ENCODE measurements at places on chromosomes 2 and 18.

GRCh38 chr2:134866498-134867099, 28.2 kb downstream of the ACMSD start:
- DNase-seq = no peak

DNA sequence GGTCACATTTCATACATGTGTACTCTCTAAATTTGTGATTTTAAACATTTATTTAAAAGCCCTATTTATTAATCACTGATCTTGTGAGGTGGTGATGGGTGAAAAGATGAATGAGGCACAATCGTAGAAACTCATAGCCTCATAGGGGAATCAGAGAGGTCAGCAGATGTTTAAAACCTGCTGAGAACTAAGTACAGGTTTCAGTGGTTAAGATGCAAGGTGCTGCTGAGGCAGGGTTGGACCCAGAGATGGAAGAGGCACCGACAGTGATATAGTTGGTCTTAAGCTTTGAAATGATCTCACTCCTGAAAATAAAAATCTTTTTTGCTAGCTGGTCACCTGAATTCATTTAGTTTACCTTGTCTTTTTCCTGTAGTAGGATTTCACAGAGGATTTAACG, 49.6 kb downstream of the LINC00305 start:
- DNase-seq = no peak

DNA sequence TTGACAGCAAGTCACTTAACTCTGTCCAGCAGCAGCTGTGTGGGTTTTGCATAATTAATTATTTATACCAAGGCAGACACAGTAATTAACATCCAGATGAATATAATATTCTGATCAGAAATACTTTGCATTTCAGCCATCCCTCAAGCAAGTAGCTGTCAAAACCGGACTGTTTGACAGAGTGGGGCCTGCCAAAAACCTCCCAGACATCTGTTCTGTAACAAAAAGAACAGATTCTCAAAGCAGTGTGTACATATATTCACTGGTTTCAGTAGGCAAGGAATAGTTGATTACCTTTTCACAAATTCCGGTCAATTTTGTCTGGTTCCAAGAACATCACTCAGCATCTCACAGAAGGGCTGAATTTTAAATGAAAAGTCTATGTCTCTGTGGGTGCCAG, 291.6 kb downstream of the CMPK2 start:
- DNase-seq = no peak

DNA sequence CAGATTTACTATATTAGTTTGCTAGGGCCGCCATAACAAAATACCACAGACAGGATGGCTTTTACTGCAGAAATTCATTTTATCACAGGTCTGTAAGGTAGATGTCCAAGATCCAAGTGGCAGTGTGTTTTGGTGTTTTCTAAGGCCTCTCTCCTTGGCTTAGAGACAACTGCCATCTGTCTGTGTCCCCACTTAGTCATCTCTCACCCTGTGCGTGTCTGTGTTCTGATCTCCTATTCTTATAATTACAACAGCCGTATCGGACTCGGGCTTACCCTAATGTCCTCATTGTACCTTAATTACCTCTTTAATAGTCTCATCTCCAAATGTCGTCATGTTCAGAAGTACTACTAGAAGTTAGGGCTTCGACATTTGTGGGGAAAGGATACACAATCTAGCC, 362.3 kb upstream of the CDH19 start:
- DNase-seq = no peak

DNA sequence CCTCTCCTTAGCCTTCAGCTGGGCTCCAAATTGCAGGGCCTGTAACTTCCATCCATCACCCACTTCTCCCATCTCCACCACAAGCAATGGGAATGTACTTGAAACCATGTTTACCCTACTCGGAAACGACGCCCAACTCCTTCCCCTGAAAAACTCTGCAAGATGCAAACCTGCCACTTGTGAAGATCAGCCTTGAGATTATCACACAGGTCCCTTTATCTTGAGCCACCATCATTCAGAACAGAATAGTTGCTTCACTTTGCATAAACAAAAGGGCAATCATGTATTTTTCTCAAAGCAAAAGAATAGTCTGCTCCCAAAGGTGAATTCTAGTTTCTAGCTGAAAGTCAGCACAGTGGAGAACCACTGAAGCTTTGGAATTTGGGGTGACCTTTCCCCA, 75.8 kb downstream of the TNFRSF11A start:
- no peak for DNase-seq

- no peak for DNase-seq
Observed at GRCh38 chr2:101675512-101675911, 22.0 kb upstream of the MAP4K4 start.

DNA sequence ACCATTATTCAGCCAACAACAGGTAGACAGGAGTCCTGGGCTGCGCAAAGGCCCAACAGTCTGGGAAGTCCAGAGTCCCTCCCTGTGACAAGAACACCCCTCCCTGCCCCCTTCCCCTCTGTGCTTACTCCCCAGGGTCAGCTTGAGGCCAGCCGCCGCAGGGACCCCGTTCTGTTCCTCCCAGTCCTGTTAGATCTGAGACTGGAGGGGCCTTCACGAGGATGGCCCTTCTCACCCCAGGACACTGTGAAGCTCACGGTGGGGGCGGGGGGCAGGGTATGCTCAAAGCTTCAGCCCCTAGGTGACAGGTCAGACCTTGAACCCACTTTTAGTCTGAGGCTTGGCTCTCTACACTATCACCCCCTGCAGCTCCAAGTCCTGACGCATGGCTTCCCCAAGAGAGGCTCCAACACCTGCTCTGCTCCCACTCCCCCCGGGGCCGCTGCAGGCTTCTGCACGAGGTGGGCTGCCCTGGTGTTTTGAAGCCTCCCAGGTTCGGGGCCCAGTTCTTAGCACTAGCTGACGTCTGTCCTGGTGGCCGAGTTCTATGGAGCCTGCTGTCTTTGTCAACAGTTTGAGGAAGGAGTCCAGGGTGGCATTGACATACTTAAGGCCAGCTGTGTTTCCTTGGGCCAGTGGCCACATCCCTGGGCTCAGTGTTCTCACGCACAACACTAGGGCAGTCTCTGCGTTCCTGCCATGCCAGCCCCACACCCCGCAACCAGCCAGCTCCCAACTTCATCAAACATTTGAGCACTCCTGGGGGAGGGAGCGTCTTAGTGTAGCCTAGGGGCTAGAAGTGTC, 37.2 kb upstream of the HPCAL1 start:
- no peak for DNase-seq

DNA sequence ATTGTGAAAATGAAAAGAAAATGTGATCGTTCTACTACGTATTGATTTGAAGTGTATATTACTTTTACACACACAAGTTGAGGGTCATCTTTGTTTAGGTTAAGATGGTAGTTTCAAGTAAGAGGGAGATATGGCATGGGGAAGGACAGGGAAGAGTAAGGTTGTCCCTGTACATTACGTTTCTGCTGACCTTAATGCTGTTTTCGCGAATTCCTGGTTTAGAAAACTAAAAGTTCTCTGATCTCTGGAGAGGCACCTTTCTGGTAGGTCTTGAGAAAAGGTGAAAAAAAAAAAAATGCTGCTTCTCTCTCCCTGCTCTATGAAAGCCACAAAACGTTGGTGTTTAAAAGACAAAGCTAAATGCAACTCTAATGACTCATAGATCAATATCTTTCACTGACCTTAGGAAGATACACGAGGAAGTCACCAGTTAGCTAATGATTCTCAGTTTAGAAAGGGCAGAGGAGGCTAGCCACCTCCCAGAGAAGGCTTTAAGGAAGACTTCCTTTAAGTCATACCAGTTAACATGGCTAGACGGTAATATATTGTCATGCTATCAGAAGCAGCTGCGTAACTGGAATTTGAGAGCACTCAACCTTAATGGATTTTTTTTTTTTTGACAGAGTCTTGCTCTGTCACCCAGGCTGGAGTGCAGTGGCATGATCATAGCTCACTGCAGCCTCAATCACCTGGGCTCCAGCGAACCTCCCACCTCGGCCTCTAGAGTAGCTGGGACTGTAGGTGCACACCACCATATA, 13.2 kb downstream of the TXNDC2 start:
- no peak for DNase-seq

- DNase-seq = no peak
Observed at GRCh38 chr2:67642046-67642382, 244.9 kb downstream of the ETAA1 start.

- no peak for DNase-seq
Observed at GRCh38 chr2:188645986-188646385, 328.2 kb upstream of the COL3A1 start.

DNA sequence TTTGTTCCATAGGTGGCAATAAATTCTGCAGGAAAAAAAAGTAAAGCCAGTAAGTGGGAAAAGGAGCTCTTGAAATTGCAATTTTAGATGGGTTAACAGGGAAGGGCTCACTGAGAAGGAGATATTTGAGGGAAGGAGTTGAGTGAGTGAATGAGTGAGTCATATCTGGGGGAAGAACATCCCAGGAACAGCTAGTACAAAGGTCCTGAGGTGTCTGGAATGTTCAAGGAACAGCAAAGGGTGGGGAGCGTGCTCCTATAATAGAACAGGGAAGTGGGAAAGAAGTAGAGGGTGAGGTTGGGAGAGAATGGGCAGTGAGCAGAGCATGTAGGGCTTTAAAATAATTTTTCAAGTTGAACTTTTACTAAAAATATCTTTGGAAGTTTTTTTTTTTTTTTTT, 68.0 kb upstream of the PSME4 start:
- no peak for DNase-seq

DNA sequence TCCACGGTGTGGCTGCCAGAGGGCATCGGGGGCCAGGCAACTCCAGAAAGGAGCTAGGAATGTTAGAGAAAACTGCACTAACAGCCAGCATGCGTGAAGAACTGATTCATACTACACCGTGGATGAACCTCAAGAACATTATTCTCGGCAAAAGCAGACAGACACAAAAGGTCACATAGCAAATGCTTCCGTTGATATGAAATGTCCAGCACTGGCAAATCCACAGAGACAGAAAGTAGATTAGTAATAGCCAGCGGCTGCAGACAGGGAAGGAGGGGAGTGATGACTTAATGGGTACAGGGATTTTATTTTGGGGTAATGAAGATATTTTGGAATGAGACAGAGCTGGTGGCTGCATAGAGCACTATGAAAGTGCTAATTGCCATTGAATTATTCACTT, 37.4 kb downstream of the SCTR start:
- DNase-seq = no peak

GRCh38 chr2:18578033-18578432, 11.3 kb downstream of the NT5C1B start:
- DNase-seq = no peak

GRCh38 chr2:190500054-190500502, 34.4 kb downstream of the NEMP2 start:
- DNase-seq = no peak

GRCh38 chr2:53629001-53629400, 138.6 kb upstream of the CHAC2 start:
- no peak for DNase-seq

Data from stimulated activated CD4-positive, alpha-beta T cell treated with anti-CD3 and anti-CD28 coated beads, Interleukin-2, amount 100 ng/mL, for 24 hours (primary cell).